ENCODE measurements at places on chromosomes 3 and 15. TPM values are rescaled to one million over a fixed set of nuclear protein-coding genes. Genes with fewer than 3 reads are reported as not detected.
A peak's percentile ranks its signal among the peaks of the same experiment; 100 is the strongest.

DNA sequence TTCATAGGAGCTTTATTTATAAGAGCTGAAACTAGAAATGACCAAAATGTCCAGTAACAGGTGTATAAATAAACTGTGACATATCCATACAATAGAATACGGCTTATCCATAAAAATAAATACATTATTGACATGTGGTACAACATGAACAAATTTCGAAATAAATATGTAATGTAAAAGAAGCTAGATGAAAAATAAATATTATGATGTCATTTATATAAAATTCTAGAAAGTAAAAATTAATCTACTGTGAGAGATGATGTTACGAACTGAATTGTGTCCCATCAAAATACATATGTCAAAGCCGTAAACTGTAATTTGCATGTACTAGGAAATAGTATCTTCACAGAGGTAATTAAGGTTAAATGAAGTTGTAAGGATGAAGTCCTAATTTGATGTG, 1104.9 kb downstream of the NSUN3 start:
- DNase-seq, result no peak

- no peak for DNase-seq
Measured at GRCh38 chr3:133448478-133449122, 48.7 kb downstream of the BFSP2 start.

DNA sequence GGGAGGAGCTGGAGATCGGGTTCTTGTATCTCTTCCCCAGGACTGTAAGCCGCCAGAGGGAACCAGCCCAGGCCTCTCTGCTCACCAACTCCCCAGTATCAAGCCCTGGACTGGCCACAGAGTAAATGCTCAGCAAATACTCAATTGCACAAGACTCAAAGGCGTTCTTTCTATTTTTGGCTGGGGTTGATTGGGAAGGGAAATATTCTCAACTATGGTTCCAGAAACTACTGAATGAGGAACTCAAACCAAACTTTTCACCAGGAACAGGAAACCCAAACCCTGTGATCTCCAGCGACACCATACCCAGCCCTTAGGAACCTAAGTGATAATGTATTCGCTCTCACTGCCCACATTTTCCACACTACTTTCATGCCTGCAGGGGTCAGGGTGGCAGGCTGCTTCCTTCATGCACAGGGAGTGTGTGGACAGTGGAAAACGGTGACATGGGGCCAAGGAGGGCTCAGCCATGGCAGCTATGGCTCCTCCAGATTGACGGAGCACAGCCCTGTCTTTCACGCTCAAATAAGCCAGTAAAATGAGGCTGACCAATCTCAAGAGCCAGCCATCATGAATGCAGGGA, 124.7 kb upstream of the RAD18 start:
- no peak for DNase-seq

- no peak for DNase-seq
Measured at GRCh38 chr3:174342171-174342570, 517.0 kb upstream of the NAALADL2 start.

Gene SH2D7
- total RNA-seq, result 0.11 TPM

DNA sequence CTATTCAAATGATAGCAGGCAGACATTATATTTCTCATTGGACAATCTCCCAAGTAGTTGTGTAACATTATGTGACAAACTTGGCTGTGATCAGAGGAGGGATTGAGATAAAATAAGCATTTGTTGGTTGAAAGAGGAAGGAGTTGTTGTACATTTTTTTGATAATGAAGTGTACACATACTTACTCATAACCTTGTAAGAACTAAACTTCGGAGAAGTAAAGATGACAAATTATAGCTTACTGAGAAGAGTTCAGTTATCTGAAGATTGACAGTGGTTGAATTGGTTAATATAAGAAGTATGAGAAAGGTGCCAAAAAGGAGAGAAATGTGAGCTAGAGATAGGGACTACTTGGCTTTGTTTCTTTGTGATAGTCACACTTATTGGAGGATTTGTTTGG, 32.6 kb downstream of the STT3B start:
- DNase-seq, result no peak

GRCh38 chr15:76196269-76197231, 114.7 kb downstream of the ETFA start:
- peak; percentile 17 for DNase-seq

Gene BCHE
- total RNA-seq, result not detected

DNA sequence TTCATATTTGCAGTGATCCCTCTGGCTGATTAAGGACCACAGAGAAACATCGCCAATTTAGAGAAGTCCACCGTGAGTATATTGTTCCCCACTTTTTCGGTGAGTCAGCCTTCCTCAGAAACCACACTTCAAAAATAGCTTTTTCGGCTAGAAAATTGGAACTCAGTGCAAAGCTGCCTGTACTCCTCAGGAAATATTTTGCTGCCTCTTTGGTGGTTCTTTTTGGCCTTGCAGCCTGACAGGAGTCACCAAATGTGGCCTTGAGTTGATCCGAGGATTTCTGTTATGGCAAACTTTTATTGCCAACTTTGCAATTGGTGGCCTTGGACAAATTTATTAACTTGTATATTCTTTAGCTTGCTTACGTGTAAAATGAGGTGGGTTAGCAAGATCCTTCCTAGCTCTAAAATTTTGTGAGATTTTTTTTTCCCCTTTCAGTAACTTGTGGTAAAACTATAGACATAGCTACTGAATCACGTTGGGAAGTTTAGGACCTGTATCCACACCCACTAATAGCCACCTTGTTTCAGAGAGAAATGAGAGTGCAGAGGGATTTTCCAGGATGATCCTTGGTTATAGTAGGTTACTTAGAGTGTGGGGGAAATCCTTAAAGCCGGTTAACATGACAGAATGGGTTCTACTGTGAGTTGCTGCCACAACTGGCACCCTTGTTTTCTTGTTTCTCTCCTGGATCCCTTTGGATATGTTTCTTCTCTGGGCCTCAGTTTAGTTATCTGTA, 9.9 kb downstream of the ARL6IP5 start:
- DNase-seq, result no peak
